ENCODE measurements at places on chromosomes 11 and 22.

GRCh38 chr11:8058216-8058615 is 22.8 kb upstream of the TUB start:
- no peak for DNase-seq

DNA sequence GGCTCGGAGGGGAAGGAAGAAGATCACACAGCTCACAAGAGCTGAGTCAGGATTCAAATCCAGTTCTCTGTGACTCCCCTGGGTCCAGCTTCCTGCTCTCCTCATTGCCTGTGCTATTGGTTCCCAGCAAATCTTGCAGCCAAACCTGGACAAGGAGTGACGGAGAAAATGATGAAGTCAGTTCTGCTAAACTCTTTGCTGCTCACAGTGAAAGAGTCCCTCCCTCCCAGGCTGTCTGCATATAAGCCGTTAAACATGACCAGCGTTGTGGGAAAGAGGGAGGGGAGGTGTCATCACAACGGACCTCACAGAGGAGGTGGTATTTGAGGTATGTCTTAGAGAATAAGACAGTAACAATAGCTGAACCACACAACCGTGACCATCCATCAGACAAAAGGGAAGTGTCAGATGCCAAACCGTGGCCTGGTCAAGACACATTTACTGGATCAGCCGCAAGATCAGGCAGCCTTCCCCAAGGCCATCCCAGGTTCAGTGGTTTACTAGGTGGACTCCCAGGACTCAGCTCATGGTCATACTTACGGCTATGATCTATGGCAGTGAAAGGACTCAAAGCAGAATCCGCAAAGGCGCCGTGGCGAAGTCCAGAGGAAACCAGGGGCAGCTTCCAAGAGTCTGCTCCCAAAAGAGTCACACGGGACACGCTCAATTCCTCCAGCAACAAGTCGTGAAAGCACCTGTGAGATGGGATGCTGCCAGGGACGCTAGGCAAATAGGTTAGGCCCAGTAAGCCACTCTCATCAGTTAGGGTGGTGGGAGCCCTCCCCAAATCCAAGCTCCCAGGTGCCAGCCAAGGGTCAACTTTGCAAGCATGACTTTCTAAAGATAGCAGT is 2.8 kb upstream of the CYTH4 start:
- DNase-seq = no peak

- DNase-seq = no peak
Measured at GRCh38 chr22:45998638-45999378, 21.8 kb upstream of the WNT7B start.

GRCh38 chr11:1630271-1630670 is 696 bp downstream of the KRTAP5-5 start:
- peak; percentile 10 for DNase-seq

DNA sequence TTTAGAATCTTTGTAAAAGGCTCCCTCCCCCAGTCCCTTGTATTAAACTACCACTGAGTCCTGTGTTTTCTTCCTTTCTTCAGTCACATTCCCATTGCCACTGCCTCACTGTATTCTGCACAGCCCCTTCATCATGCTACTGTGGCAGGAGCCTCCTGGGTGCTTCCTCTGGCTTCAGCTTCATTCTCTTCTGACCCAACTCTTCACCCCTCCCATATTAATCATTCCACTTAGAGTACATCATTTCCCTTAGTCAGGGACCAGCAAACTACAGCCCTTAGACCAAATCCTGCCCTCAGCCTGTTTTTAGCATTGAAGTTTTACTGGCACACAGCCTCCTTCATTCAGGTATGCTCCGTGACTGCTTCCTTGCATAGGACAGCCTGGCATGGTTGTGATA is 127.7 kb upstream of the MTNR1B start:
- no peak for DNase-seq

GRCh38 chr22:49958931-49959781 is 1.4 kb upstream of the PIM3 start:
- no peak for DNase-seq

DNA sequence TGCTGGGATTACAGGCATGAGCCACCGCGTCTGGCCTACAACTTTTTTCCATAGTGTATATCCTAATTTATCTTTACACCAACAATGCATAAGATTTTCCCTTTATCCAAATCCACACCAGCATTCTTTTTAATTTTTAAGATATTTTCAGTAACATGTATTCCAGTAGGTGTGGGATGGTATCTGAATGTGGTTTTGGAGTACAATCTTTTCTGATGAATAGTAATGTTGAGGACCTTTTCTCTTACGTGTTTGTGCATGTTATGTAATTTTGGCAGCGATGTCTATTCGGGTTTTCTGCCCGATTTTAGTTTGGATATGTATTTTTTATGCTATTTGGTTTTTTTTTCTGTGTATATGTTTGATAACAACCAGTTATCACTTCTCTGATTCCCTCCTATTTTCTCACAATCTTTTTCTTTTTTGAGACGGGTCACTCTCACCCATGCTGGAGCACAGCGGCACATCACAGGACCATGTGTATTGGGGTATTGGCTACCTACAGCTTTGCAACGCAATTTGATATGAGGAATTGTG is 114.6 kb upstream of the GRK3 start:
- no peak for DNase-seq

GRCh38 chr11:44987506-44987905 is 36.8 kb upstream of the TP53I11 start:
- DNase-seq = no peak

- no peak for DNase-seq
Measured at GRCh38 chr22:46081831-46082210, 68.5 kb upstream of the PPARA start.

GRCh38 chr11:124219126-124219525 is 21.8 kb upstream of the OR8G1 start:
- no peak for DNase-seq

GRCh38 chr11:77083566-77084245 is 16.9 kb downstream of the CAPN5 start:
- no peak for DNase-seq

DNA sequence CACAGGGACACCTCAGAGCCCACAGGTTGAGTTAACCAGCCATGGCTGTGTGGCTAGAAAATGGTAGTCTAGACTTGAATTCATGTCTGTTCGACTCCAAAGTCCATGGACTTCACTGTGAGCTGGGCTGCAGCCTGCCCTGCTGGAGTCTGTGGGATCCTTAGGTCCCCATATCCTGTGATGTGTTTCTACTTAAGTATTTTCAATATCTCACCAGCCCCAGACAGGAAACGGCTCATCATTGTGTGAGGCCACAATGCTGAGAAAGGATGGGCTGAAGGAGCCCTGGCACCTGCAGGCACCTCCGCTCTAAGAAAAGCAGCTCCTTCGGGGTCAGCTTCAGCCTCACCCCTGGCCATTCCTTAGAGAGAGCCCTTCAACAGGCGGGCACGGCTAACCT is 93.1 kb downstream of the NAT10 start:
- no peak for DNase-seq

DNA sequence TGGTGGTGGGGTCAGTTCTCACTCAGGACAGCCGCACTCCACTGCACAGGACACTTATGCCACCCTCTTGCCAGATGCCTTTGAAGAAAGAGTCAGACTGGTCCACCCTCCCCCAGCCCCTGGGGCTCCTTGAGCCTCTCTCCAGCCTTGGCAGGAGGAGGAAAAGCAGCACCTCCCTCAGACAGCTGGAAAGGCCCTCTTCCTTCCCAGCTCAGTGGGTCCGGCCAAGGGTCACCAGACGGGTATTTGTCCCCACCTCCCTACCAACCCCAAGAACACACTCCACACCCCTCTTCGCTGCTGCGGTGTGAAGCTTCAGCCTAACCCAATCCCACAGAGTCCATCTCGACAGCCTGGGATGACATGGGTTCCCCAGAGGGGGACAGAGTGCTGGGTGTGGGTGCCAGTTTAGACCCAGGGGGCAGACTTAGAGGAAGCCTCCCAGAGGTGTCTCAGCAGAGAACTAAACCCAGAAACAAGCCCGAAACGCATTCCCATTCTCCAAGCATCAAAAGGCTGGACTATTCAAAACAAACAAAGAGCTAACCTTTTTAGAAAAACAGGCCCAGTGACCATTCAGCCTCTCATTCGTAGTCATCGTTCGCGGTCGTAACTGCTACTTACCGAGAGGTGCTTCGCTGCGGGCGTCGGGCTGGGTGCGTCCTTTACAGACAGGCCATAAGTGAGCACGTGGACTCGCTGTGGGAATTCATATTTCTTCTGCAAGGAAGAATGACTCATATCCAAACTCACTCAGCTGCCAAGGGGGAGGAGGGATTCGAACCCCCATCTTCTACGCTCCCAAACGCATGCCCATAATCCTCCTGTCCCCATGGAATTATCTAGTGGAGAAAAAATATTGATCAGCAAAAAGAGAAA is 57.5 kb upstream of the ANO1 start:
- no peak for DNase-seq

- no peak for DNase-seq
Measured at GRCh38 chr11:116471608-116472256, 301.1 kb downstream of the BUD13 start.

DNA sequence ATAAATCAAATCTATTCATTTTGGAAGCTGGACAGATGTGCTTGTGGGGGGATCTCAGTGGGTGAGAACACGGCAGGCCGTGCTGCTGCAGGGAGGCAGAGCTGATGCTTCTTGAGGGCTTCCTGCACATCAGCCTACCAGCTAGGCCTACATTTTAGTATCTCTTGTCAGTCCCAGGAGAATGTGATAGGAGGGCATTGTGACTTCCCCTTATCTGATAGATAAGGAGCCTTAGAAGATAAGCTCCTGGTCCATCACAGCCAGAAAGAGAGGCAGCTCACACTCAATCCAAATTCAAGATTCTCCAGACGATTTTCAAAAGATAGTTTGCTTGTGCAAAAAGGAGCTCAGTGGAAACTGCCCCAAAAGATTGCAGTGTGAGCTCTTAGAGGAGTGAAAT is 89.0 kb downstream of the SHANK2 start:
- no peak for DNase-seq

DNA sequence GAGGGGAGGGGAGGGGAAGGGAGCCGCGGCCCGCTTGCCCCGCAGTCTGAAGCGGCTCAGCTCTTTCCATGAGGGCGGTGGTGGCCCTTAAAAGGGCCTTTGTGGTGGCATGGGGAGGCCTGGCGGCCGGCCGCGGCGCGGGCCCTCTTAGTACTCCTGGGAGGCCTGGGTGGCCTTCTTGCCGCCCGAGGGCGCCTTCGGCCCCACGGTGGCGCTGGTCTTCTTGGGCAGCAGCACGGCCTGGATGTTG is 6.9 kb downstream of the DPAGT1 start:
- DNase-seq = no peak

DNA sequence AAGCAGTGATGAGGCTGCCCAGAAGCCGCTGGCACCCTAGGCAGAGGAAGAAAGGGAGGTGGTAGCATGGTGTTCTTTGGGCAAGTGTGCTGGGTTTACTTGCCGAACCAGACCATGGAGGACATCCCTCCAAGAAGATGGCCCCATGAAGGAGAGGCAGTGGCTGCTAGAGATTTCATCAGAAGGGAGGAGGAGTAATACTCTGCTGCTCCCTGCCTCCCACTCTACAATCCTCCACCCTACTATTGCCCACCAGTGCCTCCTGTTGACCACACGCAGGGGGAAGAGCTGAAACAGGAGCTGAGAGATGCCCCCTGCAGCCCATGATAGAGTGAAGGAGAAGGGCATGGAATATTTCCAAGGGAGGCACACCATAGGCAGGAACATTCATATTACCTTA is 51.0 kb upstream of the PRSS23 start:
- no peak for DNase-seq

DNA sequence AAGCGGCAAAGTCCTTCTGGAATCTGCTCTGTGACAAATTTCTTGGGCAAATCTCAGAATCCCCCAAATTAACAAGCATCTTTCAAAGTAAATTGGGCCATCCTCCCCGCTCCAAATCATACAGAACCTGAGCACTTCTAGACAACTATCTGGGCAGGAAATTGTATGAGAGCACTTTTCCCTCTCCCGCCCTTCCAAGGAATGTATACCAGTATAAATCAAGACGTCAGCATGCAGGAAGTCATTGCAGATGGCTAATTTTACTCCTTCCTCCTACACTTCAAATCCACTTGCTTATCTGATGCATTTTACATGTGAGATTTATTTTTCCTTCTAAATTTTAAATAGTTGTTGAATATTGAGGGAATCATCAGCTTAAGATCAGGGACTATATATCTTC is 52.1 kb downstream of the NTM start:
- no peak for DNase-seq

DNA sequence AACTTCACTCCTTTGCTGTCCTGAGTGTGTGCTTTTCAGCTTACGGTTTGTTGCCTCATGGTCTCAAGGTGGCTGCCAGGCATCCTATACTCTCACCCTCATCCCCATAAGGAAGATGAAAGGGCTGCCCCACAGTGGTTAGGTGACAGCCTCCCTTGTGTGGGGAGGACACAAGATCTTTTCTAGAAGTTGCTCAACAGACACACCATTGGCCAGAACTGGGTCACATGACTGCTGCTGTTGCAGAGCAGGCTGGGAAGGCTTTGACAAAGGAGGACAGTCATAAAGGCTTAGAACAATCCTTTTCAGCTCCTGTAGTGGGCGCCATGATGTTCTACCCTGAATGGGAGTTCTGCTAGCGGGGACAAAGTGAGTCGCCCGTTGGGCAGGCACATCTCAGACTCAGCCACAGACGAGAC is 69.7 kb upstream of the RASD2 start:
- no peak for DNase-seq

GRCh38 chr22:35616043-35616442 is 1.1 kb downstream of the MB start:
- DNase-seq = no peak

DNA sequence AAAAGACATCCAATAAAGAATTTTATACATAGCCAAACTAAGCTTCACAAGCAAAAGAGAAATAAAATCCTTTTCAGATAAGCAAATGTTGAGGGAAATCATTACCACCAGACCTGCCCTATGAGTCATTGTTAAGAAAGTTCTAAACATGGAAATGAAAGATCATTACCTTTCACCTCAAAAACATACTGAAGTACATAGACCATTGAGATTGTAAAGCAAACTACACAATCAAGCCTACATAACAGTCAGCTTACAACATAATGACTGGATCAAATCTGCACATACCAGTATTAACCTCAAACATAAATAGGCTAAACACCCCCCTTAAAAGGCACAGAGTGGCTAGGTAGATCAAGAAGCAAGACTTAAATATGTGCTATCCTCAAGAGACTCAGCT is 501.0 kb upstream of the LUZP2 start:
- no peak for DNase-seq

- DNase-seq = no peak
Measured at GRCh38 chr22:24023204-24023789, 12.2 kb downstream of the CABIN1 start.

DNA sequence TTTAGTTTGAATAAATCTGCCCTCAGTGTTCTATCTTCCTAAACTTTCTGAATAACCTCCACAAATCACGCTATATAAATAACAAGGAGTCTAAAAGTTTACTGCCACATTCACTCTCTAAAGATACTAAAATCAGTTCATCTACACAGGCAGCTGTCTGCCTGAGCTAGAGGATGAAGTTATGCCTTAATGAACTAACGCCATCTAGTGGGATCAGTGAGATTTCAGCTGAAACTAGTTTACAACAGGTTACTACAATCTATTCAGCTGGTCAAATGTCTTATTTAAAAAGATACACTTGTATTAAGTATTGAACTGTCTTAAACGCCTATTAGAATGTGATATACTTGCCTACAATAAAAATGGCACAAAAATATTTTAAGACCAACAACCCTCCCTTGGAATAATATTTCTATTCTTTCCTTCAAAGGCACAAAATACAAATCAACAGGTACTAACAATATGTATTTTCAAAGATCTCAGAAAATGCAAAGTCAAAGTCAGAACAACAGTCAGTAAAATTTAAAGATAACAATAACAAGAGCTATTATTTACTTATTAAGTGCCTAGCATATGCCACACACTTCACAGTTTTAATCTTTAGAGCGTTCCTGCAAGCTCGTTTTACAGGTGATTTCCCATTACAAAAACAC is 84.1 kb downstream of the LARGE2 start:
- DNase-seq = no peak

All from memory B cell (primary cell).